NCI-H1930 (cell line): ENCODE measurements at places on chromosomes 4 and X.

DNA sequence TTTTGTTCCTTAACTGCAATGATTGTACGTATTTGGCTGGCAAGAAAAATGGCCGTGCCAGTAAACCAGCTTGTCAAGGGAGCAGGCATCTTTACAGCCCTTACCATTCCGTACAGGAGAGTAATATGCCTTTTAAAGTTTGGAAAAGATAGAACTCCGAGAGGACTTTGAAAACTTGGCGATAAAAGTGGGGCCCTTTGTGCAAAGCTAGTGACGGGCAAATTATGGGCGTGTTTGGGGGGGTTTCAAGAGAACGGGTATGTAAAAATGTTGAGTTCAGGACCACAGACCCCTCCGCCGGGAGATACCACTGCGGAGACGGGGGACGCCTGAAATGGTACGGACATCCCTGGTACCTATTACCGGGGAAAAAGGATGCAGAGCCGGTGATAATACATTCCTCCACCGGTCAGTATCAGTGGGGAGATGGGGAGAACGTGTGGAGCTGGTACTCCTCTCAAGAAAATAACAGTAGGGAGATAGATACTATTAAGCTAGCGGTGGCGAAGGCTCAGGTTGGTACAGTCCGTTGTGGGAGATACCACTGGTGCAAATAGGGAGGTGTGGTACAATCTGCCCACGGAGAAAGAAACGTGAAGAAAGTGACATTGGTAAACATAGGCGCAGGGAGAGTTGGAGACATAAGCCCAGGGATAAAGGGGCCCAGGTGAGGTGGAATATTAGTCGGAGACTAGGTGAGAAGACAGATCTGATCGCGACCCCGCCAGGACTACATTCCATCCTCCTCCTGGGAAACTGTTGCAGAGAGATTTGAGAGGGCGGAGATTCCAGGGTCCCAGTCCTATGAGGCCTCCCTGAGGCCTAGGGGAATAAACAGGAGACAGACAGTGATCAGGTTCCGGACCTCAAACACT lies 14.5 kb downstream of the SPACA5 start:
- DNase-seq = peak; percentile 82

DNA sequence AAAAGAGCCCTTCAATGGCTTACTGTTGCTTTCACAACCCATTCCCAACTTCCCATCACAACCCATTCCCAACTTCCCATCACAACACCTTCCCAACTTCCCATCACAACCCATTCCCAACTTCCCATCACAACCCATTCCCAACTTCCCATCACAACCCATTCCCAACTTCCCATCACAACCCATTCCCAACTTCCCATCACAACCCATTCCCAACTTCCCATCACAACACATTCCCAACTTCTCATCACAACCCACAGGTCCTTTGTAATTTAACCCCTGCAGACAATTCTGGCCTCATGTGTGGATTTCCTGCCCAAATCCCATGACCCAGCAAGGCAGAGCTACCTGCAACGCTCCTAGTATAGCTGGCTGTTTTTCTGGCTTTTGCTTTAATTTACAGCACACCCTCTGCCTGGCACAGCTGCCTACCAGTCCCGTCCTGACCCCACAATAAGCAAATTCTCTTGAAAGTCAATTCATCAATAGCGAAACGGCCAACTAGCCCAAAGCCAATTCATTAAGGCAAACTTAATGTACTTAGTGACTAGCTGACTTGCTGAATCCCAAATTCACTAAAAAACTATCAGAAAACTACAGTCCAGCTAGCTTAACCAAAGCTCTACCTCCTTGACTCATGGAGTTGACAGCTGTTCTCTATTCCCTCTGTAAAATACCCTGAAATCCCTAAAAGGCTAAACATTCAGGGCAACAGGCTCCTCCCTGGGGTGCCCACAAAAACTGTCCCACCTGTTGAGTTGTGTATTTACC lies 75.6 kb downstream of the AFAP1 start:
- DNase-seq = no peak

DNA sequence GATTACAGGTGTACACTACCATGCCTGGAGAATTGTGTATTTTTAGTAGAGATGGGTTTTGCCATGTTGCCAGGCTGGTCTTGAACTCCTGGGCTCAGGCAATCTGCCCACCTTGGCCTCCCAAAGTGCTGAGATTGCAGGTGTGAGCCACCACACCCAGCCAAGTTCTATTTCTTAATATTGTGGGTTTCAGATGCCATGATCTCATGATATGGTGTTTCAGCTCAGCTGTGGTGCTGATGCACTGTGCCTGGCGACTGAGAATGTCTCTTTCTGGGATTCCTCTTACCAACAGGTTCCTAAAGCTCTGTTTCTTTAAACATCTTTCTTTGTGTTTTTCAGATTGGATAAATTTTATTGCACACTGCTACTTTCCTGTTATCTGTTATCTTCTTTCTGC lies 17.3 kb upstream of the NDUFC1 start:
- DNase-seq = no peak

DNA sequence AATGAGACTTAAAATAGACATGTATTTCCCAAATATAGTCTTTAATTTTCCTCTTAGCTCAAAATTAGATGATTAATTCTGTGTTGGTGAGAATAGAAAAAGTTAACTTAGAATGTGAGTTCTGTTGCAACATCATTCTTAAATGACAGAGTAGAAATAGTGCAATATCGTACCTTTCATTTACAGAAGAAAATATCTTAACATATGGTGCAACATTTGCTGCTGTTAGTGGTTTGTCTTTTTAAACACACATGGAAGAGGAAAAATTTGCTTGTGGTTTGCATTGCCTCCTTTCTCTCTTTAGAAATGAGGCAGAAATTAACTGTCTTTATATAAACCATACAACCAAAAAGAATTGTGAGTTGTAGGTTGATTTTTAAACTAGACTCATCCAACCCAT lies 39.3 kb upstream of the FHDC1 start:
- no peak for DNase-seq

GRCh38 chrX:140817943-140818342 lies 108.4 kb downstream of the LINC00632 start:
- peak; percentile 9 for DNase-seq

GRCh38 chrX:98432413-98432812 lies 1548.7 kb downstream of the RPA4 start:
- no peak for DNase-seq

- DNase-seq = no peak
Measured at GRCh38 chrX:113059714-113060113, 219.1 kb upstream of the AMOT start.

GRCh38 chrX:139738581-139738980 lies 30.6 kb upstream of the MCF2 start:
- peak; percentile 0 for DNase-seq

- no peak for DNase-seq
Measured at GRCh38 chr4:83259586-83259985, 25.0 kb downstream of the COQ2 start.

DNA sequence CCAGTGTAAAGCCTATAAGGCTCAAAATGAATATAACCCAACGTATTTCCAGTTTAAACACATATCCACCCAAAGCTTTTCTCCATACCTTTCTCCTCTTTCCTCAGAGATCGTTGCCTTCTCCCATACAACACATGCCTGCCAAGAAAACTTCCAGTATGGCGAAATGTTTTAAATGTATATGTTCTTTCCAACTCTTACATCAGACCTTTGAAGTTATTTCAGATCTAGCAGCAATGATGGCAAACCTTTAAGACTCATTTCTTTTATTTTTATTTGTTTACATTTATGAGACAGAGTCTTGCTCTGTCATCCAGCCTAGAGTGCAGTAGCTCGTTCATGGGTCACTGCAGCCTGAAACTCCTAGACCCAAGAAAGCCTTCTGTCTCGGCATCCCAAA lies 265.4 kb downstream of the BMPR1B start:
- no peak for DNase-seq

DNA sequence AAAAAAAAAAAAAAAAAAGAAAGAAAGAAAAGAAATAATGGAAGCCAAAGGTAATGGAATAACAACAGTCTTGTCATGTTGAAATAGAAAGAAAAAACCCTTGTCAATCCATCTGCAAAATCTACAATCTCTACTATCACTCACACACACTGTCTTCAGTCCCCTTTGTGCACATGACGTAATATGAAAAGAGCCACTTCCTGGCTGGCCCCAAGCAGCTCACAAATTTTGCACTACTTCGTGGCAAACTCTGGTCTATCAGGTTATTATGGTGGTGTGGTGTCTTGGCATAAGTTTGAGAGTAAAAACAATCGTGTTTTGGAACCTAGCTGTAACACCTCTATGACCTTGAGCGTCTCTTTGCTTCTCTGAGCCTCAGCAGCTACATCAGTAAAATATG lies 8.3 kb upstream of the AFAP1 start:
- no peak for DNase-seq

- DNase-seq = no peak
Measured at GRCh38 chrX:40050532-40050931, 47.2 kb downstream of the BCOR start.

DNA sequence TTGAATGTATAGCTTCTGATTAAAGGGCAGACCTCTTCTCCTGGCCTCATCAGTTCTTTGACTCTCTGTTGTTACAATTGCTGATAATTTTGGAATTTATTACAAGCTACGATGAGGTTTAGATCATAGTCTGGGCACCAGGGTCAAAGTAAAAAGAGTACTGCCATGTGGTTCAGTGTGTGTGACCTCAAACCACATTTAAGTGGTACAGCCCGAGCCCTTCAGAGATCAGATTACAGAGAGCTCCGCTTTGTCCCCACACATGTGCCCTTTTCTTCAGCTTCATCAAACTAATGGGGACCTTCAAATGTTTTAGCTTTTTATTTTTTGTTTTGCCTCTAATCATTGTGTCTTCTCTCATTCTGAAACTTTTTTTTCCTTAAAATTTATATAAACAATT lies 37.1 kb downstream of the SPANXN2 start:
- no peak for DNase-seq
